ENCODE measurements at places on chromosomes 2 and 18.

DNA sequence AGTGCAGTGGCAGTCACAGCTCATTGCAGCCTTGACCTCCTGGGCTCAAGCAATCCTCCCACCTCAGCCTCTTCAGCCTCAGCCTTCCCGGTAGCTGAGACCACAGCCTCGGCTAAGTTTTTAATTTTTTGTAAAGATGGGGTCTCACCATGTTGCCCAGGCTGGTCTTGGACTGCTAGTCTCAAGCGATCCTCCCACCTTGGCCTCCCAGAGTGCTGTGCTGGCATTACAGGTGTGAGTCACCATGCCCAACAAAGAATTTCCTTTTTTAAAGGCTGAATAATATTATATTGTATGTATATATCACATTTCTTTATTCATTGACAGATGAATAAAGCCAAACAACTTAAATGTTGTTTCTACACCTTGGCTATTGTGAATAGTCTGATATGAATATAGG, 42.5 kb downstream of the MOB4 start:
- no peak for DNase-seq

GRCh38 chr2:127984551-127984950, 43.3 kb downstream of the SAP130 start:
- DNase-seq = no peak

GRCh38 chr18:9808295-9809241, 77.2 kb upstream of the TXNDC2 start:
- no peak for DNase-seq

DNA sequence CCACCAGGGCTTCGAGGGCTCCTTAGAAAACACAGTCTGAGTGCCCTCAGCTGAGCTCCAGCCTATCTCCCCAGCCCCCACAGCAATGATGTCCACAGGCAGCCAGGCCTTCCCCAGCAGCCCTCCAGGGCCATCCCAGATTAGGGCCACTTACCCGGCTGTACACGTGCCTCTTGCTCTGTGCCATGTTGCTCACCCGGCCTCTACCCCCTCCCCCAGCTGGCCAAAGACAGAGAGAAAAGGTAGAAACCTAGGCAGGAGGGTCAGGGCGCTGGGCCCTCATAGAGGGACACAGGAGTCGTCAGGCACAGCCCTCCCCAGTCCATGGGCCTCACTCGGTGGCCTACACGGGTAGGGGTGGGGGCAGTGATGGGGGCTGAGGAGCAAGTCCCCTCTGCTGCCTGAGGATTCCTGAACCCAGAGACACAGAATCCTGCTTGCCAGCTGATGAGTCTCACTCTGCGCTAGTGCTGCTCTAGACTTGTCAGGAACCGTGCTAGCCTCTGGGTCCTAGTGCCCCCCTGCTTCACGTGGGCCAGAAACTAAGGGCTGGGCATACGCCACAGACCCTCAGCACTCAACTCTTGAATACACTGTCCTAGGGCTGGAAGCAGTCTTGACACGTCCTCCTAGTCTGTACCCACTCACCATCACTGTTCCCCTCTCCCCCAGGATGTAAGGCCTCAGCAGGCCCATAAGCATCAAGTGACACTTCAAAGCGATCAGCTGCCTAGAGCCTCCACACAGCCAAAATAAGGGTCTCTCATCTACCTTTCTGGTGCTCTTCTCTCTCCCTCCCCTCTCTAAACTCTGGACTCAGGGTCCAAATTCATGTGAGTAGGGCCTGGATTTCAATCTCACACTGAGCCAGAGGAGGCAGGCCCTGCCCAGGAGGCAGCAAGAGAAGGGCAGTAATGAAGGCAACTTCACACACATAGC, at the start of gene DCTN1:
Gene DCTN1 (minus strand): TSS at position 461 of the 939 bp plus-strand sequence. CDS start 274 bp downstream, at position 187.
- DNase-seq = no peak

DNA sequence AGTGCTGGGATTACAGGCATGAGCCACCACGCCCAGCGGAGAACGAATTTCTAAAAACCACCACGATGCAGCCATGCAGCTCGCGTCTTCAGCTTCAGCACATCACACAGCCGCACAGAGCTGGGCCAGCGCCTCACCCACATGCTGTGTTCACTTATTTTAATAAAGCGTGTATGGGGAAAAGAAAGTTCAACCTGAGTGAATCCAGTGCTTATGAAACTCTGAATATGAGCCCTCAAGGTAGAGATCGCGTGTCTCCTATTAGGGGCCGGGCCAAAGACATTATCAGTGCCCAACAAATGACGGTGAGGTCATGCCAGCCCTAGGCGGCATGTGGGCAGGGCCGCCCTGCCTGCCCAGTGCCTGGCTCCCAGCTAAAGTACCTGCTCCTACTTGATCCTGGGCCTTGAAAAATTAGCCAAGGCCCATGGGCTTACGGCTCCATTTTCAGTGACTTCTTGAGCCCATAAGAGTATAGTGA, 44.3 kb downstream of the SPRED2 start:
- no peak for DNase-seq

All from mesothelial cell of epicardium (in vitro differentiated cells).